ENCODE measurements at places on chromosomes 16 and 17.

GRCh38 chr17:30346221-30346795, 12.5 kb upstream of the TMIGD1 start:
- no peak for DNase-seq

DNA sequence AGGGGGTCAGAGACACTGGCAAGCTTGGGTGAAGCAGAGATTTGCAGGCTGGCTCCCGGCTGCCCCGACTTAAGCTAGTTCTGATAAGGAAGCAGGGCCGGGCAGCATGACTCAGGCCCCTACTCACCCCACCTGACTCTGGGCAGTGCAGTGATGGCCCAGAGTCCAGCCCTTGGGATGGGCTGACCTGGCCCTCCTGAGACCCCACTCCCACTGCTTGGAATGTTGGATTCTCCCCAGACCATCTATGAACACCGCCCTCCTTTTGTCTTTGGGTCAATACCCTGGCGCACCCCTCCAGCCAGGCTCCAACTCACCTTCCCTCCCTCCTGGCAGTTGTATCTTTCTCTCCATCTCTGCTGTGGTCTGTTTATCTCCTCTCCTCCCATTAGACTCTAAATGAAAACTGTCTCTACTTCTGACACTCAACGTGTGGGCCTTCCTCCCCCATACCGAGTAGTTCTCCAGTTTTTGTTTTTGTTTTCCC, 21.0 kb downstream of the LGALS3BP start:
- no peak for DNase-seq

GRCh38 chr17:1005361-1005946, 8.5 kb downstream of the TIMM22 start:
- DNase-seq: no peak

DNA sequence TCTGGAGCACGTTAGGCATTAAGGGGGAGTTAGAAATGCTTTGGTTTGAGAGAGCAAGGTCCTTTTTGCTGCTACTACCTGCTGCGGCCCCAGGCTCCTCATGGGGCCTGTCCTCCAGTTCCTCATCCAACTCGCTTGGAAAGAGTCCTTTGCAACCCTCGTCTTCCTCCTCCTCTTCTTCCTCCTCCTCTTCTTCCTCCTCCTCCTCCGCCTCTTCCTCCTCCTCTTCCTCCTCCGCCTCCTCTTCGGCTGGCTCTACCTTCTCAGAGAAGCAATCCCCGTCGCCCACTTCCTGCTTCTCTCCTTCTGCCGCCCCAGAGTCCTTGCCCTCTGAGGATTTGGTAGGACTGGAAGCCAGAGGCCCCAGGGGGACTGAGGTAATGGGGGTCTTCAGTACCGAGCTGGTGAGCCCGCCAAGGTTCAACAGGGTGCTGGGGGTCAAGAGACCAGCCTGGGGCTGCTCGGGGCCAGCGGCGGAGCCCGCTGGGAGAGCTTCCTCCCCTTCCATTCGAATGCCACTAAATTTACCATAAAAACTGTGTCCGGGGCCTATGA, 89.3 kb downstream of the ZFHX3 start:
- no peak for DNase-seq

DNA sequence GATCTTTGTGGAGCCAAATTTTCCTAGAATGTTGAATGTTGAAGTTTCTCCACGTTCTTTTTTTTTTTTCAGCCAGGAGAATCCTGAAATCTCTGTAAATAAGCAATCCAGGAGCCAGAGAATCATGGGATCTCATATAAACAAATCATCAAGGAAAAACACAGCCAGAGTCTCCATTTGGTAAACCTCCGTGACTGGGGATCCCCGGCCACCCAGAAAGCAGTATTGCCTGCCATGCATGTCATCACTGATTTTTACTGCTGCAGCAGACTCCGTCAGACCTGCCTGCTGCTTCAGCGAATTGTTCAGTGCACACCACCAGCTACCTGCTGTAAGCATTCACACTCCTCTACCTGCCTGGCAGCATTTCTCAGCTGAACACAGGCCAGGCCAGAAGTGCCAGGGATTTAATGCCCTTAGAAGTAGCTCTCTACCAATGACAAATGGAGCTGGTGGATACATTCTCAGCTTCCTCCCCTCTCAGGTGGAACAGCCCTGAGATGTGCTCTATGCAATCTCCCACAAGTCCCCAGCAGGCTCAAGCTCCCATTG, 158.6 kb downstream of the CYLD start:
- DNase-seq: no peak

GRCh38 chr16:60170196-60170595, 1436.1 kb upstream of the GOT2 start:
- DNase-seq: no peak

DNA sequence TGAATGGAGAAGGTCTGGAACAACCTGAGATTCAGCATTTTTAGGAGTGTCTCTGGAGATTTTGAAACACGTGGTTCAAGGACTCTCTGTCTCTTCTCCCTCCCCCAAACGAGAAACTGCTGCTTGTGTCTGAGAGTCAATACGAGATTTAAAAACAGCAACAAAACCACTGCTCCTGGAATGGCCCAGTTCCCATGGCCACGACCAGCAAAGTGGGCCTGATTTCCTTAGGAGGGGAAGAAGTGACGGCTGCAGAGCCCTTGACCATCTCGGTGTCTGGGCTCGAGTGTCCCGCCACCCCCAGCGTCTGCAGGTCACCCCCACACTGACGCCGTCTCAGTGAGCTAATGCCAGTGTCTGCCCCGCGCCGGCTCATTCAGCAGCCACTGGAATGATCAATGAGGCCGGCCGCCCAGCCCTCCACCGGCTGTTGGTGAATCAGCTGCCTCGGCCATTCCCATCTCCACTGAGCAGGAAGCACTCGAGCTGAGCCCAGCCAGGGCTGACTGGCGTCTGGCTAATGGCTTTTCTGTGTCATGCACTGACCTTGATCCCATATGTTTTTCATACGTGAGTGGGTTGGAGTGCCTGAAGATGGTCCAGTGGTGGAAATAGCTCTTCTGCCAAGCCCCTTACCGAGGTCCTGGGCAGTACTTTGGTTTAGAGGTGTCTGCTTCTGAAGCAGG, 151.8 kb downstream of the PITPNC1 start:
- DNase-seq: no peak

GRCh38 chr16:84079664-84080063, 37.1 kb upstream of the SLC38A8 start:
- no peak for DNase-seq

DNA sequence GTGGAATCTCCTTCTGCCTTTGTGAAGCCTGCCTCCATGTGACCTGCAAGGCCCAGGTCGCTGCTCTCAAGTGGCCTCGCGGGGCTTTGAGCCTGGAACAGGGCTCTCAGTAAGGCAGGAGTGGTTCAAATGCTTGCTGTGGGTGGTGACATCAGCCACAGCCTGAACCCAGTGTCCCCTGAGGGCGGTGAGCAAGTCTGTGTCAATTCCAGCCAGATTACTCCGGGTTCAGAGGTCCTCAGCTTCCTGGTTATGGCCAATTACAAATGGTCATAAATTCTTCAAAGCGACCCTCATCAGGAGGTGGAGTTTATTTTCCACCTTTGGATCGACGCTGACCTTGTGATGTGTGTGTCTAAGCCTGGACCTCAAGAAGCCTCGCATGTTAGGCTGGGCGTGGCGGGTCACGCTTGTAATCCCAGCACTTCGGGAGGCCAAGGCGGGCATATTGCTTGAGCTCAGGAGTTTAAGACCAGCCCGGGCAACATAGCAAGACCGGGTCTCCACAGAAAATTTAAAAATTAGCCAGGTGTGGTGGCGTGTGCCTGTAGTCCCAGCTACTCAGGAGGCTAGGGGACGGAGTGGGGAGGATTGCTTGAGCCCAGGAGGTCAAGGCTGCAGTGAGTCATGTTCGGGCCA, 17.3 kb downstream of the LGALS3BP start:
- no peak for DNase-seq

GRCh38 chr16:87963400-87963799, 12.2 kb downstream of the BANP start:
- DNase-seq: no peak

GRCh38 chr17:66949501-66949900, 15.0 kb upstream of the CACNG4 start:
- DNase-seq: no peak

DNA sequence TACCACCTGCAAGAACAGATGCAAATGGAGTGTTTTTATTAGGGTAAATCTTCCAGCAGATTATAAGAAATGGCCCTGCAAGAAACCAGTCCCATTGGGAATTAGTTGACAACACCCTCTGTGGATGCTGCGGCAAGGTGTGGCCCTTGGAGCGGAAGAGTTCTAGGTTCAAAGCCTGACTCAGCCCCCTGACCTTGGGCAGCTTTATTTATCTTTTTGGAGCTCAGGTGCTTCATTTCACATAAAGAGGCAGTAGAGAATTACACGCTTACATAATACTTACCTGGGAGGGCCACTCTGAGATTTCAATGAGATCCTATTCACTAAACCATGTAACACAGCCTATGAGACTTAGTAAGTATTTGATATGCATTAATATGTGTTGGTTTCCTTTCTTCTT, 318.2 kb upstream of the SOX9 start:
- no peak for DNase-seq

DNA sequence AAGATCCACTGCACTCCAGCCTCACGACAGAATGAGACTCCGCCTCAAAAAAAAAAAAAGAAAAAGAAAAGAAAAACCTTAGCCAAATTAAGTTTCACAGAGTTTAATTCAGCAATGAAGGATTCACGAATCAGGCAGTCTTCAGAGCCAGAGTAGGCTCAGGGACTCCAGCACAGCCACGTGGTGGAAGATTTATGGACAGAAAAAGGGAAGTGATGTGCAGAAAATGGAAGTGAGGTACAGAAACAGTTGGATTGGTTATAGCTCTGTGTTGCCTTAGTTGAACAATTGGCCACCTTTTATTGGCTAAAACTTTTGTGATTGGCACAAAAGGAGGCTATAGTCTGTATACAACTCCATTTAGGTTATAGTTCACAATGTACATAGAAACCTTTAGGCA, 256.6 kb downstream of the HS3ST3B1 start:
- DNase-seq: no peak

DNA sequence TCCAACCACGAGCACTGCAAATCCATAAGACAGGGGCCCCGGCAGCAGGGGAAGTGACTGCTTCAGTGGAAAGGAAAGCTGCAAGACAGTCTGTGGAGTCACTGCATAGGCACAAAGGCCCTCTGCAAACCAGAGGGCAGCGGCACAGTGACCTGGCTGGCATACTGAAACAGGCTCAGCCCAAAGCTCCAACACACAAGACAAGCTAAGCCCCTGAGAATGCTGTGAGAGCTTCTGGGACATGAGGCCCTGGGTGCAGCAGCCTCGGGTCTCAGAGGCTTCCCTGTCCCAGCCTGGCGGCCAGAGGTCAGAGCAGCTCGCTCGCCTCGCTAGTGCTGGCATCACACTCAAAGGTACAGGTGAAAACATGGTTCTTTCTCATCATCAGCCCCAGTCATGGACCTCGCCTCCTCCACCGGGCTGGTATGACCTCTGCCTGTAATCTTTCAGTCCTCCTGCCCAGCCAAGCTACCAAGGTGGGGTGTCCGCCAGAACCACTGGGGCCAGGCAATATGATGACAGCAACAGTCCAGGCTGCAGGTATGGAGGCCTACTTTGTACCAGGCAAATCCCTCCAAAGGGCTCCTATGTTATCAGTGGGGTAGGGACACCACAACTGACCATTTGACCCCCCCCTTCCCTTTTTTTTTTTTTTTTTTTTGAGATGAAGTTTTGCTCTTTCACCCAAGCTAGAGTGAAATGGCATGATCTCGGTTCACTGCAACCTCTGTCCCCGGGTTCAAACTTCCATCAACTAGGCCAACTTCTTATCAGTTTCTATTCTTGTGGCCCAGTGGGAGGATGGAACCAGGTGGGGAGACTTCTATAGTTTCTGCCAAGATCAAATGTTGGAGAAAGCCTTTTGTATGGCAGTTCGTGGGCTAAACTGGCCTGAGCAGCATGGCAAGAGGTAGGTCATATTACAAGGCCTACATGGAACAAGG, 19.2 kb downstream of the ST3GAL2 start:
- DNase-seq: no peak

- DNase-seq: no peak
Measured at GRCh38 chr17:15981208-15981607, 18.3 kb downstream of the ZSWIM7 start.

Measured in iPS DF 6.9 (cell line).